ENCODE measurements at places on chromosomes 5 and 9. TPM values are rescaled to one million over a fixed set of nuclear protein-coding genes. Genes with fewer than 3 reads are reported as not detected.

The IRF1 gene
- total RNA-seq, result 40.8 TPM

The CAVIN4 gene
- not detected for total RNA-seq

The SLC25A2 gene
- under 0.01 TPM for total RNA-seq

The RNF38 gene
- total RNA-seq, result 4.9 TPM

The PCSK1 gene
- 0.58 TPM for total RNA-seq
